SHP77 (cell line): ENCODE measurements at places on chromosomes 13 and 19.

DNA sequence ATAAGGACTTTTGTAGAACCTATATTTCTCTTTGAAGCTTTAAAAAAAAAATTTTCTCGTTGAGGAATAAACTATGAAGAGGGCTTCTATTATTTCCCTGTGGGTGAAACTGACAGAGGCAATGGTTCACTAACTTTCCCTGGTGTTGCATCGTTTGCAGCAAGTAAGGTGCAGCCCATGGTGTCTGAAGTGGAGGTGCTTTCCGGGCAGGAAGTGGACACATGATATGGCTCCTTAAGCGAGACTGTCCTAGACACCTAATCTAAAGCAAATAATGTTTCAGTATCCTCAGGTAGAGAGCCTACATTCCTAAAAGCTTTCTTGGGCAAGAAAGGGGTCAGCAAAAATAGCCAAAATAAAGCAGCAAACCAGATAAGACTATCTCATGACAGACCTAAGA is 437.6 kb upstream of the ARGLU1 start:
- DNase-seq: no peak

GRCh38 chr13:107185889-107186288 is 618.0 kb upstream of the ARGLU1 start:
- DNase-seq: no peak

GRCh38 chr13:37481011-37481884 is 117.3 kb downstream of the POSTN start:
- DNase-seq: no peak

- DNase-seq: peak; percentile 94
Measured at GRCh38 chr13:100490692-100491091, 97.9 kb downstream of the GGACT start.

- DNase-seq: no peak
Measured at GRCh38 chr19:32566246-32566830, 14.7 kb upstream of the PDCD5 start.

DNA sequence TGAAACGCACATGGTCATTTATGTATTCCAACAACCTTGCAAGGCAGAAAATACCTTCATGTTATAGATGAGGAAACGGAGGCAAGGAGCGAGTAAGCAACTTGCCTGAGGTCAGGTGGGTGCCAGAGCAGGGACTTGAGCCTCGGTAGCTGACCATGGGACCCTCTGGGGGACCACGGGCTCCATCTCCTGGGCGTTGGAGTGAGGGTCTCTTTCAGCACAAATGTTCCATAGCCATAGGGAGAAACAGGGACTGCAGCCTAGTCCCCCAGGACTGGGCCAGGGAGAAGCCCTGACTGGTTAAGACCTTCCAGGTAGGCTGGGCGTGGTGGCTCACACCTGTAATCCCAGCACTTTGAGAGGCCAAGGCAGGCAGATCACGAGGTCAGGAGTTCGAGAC is 38.4 kb upstream of the ADGRE5 start:
- no peak for DNase-seq

- peak; percentile 99 for DNase-seq
Measured at GRCh38 chr19:42268142-42268703, 829 bp upstream of the CIC start.

DNA sequence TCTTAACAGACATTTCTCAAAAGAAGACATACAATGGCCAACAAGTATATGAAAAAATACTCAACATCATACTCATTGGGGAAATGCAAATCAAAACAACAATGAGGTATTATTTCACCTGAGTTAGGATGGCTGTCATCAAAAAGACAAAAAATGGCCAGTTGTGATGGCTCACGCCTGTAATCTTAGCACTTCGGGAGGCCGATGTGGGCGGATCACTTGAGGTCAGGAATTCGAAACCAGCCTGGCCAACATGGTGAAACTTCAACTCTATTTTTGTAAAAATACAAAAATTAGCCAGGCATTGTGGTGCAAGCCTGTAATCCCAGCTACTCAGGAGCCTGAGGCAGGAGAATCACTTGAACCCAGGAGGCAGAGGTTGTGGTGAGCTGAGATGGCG is 22.0 kb downstream of the CEACAM16 start:
- no peak for DNase-seq

DNA sequence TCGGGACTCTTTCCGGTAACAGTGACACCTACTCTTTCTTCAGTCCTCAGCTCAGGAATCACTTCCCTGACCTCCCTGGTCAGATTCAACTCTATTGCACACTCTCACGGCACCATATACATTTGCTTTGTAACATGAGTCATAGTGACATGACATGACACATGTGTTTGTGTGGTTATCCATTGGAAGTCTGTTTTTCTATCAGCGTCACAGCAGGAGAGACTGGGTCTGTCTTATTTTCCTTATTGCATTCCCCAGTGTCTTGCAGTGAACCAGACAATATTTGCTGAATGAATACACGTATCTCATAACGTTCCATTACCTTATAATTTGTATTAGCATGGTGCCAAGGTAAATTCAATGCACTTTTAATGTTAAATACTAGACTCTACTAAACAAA is 102.0 kb downstream of the DCLK1 start:
- DNase-seq: no peak

DNA sequence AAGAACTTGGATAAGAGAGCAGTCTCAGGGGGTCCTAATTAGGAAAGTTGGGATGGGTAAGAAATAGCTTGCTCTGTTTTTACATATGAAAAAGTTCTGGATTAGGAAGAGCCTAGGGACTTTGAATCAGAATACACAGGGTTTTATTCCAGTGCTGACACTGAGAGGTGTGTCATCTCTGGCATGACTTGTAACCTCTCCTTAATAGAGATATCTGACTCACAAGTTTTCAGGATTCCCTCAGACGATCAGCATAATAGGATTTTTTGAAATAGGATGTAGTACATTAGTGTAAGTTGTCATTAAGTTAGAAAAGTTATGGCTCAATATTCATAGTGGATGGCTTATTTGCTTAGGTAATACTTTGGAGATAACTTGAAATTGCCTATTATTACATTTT is 555.2 kb upstream of the MIR17HG start:
- no peak for DNase-seq
